Spinal cord (tissue), 10 donors: ENCODE measurements at places on chromosomes 2 and 18.
A peak's percentile ranks its signal among the peaks of the same experiment; 100 is the strongest.

GRCh38 chr2:676647-677055 is 555 bp downstream of the TMEM18 start:
- DNase-seq = peak; percentile 93

DNA sequence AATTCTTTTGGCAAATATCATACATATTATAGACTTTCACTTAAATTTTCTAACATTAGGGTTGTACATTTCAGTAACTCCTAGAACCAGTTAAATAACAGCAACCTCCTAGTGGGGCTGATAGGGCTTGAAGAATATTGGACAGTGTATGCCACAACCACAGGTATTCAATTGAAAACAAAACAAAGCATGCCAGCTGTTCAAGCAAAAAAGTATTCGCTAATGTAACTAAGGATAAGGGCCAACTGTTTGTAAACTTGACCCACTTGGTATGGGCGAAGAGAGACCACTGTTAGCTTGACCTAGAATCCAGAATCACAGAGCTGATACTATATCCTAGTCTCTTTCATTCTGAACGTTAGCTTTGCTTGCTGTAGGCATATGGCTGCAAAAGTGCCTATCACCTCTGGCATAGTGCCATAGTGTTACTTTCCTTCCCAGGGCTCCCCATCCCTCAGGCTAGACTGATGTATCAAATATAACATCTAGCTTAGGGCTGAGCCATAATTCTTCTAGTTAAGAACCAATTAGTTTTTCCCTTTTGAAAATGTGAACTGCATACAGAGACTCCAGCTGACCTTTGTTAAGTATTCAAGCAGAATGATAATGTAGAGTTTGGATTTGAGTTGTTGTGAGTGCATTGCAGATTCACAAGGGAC is 458.8 kb upstream of the NRXN1 start:
- DNase-seq = no peak

- peak; percentile 11 for DNase-seq
These were observed 2.4 kb downstream of the FARP2 start for GRCh38 chr2:241358470-241358869.

DNA sequence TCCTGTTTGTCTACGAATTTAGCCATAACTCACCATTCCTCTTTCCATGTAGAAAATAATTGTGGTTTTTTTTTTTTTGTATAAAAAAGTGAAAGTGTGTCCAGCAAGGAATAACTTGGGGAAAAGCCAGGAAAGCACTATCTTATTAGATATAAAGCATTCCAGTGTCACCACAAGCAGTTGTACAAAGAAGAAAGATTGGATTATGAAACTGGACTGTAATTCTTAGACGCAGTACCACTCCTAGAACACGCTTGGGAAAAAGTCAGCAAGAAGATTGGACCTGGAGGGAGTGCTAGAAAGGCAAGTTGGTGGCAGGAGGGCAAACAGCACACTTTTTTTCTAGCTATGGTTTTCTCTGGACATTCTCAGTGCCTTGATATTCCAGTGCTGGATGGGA is 186.7 kb downstream of the PARD3B start:
- no peak for DNase-seq

DNA sequence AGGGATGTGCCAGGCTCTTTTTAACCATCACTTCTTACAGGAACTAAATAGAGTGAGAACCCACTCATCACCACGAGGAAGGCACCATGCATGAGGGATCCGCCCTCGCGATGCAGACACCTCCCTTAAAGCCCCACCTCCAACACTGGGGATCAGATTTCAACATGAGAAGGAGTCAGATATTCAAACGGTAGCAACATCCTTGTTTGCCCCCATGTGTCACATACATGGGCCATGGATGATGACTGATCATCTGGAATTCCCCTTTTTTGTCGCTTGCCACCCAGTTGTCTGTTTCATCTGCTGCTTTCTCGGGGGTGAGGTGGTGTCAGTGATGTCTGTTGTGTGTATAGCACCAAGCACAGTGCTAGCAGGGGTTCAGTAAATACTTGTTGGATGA is 57.9 kb downstream of the NCK2 start:
- no peak for DNase-seq

DNA sequence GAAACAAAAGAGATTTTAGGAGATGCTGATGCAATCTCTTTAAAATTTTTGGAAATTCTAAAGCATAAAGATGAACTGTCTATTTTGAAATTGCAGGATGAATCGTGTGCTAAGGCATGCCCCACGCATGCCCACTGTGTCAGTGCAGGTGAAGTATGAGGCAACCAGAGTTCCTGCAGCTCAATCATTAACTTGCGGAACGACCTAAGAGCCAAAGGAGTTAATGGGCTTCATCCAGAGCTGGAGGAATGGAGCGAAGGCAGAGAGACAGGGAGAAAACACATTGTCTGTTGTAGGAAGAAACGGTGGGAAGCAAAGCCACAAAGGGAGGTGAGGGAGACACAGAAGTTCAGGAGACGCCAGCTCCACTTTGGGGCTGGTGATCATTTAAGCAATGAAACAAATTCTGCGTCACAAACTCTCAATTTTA is 265.2 kb downstream of the CCDC85A start:
- DNase-seq = no peak

- no peak for DNase-seq
These were observed 355.9 kb upstream of the KLHL29 start for GRCh38 chr2:23029111-23029510.
